Left cardiac atrium (tissue), 4 donors: ENCODE measurements at places on chromosomes 7 and 10. TPM values are rescaled to one million over a fixed set of nuclear protein-coding genes. Genes with fewer than 3 reads are reported as not detected.

DNA sequence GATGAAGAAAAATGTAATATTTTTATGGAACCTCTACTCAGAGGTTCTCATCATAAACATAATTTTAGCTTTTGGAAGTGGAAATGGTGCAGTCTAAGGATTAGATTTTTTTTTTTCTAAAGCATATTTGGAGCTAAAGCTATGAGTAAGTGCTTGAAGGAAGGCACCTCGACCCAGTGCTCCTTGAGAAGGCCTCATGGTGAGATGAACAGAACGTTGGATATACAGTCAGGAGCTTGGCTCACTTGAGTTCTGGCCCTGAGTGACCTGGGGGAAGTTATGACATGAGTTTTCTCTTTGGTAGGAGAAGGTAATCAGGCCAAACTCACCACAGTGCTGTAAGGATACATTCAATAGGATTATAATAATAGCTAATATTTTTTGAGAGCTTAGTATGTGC lies 163.3 kb downstream of the JCAD start:
- DNase-seq: no peak

DNA sequence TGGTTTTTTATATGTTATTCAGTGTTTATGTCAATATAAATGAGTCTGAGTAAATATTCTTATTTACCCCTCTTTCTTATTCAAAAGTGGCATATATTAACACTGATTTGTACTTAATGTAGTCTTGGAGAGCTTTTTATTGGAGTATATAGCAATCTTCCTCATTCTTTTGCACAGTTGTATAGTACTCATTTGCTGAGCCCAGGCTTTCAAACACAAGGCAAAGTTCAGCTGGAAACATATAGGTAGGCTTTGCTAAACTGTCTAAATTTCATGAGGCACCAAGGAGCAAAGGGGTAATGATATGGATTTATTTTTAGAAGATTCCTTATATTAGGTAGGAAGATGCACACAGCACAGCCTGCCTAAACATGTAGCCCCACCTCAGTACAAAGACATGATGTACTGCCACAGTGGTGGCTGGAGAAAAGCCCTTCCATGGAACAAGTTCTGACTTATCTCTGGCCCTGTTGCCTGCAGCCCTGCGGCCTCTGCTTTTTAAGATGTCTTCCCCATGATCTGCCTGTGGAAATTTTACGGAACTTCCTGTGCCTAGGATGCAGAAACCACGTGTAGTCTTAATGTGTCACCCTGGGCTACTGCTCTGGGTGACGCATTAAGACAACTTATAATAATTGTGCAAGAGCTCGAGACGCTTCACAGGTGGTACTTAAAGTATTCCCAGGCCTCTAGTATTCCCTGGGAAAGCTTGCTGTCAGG lies 9.6 kb upstream of the PDCD4 start:
- no peak for DNase-seq

GRCh38 chr7:129376778-129377700 lies 57.2 kb upstream of the STRIP2 start:
- no peak for DNase-seq

TMEM139 gene
- total RNA-seq: 4.1 TPM

SOSTDC1 gene
- 8.0 TPM for total RNA-seq

GRCh38 chr7:152633072-152633471 lies 42.9 kb downstream of the XRCC2 start:
- no peak for DNase-seq

- no peak for DNase-seq
These were observed 4.1 kb upstream of the OIT3 start for GRCh38 chr10:72889391-72889831.

DNA sequence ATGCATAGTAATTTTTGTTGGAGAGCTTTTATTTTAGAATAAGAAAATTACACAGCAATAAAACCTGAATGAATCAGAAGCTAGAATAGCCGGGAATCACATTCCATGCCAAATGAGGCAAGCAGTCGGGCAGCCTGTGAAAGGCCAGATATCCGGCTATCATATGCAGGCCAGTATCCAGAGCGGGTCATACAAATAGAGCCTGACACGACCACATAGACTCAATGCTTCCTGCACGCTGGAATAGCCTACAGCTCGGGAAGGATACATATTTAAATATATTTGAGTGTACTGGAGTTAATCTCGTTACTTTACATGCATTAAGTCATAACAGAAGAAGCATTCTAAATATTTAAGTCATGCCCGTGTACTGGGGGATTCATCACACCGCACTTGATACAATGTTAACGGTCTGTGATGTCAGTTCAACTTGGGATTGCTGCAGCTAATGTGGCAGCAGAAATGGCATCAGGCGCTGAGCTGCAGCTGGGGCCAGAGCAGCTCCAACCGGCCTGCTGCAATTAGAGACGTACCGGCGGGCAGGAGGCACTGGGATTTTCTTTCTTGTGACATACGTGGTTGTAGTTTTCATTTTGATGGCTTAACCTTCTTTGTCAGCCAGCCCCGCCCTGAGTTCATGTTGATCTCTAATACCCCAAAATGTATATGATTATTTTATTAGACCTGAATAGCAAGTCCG lies 112.0 kb downstream of the EBF3 start:
- DNase-seq: no peak

CLCN1 gene
- total RNA-seq: not detected

AHCYL2 gene
- 6.4 TPM for total RNA-seq

GRCh38 chr10:97771055-97771891 lies 526 bp downstream of the SFRP5 start:
- DNase-seq: no peak

ECHDC3 gene
- total RNA-seq: 56.1 TPM

- DNase-seq: peak; percentile 28
These were observed 161.6 kb downstream of the NRCAM start for GRCh38 chr7:108294595-108294994.

DNA sequence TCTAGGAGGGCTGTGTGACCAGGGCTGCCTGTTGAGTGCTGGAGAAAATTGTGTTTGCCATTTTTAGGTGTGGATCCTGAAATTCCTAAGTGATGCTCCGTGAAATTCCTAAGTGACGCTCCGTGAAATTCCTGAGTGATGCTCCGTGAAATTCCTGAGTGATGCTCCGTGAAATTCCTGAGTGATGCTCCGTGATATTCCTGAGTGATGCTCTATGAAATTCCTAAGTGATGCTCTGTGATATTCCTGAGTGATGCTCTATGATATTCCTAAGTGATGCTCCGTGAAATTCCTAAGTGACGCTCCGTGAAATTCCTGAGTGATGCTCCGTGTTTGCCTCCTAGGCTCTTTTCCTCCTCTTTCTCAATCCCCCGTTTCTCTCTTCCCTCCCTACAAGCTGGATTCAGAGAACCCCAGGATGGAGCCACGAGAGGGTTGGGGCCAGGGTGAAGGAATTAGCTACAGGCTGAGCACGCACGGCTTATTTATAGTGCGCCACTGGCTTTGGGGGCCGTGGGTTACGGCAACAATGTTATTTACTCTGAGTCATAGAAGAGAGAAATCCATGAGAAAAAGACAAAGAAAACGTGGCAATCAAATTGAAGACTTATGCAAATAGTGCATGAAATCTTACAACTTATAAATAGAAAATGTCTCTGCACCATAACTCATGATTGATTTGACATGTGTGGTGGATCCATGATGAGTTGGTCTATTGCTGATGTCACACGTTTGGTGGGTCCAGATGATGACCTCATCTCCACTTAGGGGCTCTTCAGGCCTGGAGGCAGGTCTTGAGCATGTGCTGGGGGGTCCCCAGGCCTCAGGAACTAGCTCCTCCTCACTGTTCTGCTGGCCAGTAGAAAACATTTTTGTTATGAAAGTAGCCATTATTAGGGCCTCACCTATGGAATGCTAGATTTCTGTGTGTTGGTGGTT lies 224.6 kb downstream of the WDR37 start:
- no peak for DNase-seq

ENKUR gene
- total RNA-seq: not detected

GRCh38 chr10:129078746-129079145 lies 388.3 kb upstream of the MGMT start:
- no peak for DNase-seq

TFPI2 gene
- 1.1 TPM for total RNA-seq
